ENCODE measurements at places on chromosomes 4 and X.

GRCh38 chrX:25295466-25295865, 279.7 kb upstream of the ARX start:
- no peak for DNase-seq

- DNase-seq = no peak
Observed at GRCh38 chr4:154073107-154073822, 284.4 kb upstream of the SFRP2 start.

GRCh38 chr4:48420144-48420543, 63.0 kb upstream of the SLC10A4 start:
- DNase-seq = no peak

GRCh38 chr4:57270346-57270745, 160.2 kb upstream of the IGFBP7 start:
- no peak for DNase-seq

DNA sequence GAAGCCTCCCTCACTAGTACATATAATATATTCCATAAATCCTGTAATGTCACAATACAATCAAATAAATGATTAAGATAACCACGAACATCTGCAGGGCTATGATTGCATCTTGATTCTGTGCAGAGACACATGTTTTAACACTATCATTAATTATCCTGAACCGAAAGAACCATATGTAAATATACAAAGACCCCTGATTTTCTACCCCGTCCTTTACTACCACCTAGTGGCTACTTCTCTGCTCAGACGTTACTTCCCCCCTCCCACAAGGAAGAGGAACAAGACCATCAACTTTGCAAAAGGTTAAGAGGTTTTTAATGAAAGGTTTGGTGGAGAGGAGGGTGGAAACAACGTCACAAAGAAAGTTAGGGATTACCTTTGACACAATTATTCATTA, 134.0 kb downstream of the COL4A6 start:
- DNase-seq = no peak

- DNase-seq = no peak
Observed at GRCh38 chr4:180380733-180381132, 1862.5 kb upstream of the TENM3 start.
